CD4-positive, CD25-positive, alpha-beta regulatory T cell (primary cell): ENCODE measurements at places on chromosomes 3 and 15. TPM values are rescaled to one million over a fixed set of nuclear protein-coding genes. Genes with fewer than 3 reads are reported as not detected.

- DNase-seq = no peak
Measured at GRCh38 chr15:31322504-31322903, 4.1 kb upstream of the KLF13 start.

GRCh38 chr3:58025837-58026569 lies 17.8 kb downstream of the FLNB start:
- no peak for DNase-seq

DNA sequence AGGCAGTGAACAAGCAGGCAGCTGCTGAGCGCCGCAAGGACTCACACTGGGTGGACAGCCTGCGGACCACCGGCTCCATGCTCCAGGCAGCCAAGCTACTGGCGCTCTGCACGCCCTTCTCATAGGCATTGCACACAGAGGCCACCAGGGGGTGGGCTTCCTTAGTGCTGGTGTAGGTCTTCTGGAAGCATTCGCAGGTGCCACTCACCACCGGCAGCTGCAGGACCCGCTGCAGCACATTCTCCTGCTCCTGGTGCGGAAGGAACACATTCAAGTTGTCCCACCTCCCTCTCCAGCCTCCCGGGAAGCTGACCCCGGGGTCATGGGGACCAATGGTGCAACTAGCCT lies 6.0 kb downstream of the PLIN1 start:
- DNase-seq = peak; percentile 41

DNA sequence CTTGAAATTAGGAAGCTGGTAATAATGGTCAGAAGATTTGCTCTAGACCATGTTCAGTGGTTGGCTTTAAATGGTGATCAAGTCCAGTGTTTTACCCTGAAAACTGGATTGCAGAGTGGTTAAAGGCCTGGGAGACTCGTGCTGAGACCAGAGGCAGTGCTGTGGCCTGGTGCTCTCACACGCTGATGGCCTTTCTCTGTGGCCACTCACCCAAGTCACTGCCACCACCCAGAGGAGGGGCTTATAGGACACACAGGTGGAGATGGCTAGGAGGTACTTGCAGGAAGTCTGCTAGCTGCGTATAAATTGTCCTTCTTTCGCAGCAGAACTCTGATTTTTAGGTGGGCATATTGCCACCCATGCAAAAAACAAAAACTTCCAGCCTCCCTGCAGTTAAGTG lies 6.2 kb upstream of the EHD4 start:
- no peak for DNase-seq

GRCh38 chr3:192917028-192917403 lies 640 bp downstream of the MB21D2 start:
- peak; percentile 7 for DNase-seq

DNA sequence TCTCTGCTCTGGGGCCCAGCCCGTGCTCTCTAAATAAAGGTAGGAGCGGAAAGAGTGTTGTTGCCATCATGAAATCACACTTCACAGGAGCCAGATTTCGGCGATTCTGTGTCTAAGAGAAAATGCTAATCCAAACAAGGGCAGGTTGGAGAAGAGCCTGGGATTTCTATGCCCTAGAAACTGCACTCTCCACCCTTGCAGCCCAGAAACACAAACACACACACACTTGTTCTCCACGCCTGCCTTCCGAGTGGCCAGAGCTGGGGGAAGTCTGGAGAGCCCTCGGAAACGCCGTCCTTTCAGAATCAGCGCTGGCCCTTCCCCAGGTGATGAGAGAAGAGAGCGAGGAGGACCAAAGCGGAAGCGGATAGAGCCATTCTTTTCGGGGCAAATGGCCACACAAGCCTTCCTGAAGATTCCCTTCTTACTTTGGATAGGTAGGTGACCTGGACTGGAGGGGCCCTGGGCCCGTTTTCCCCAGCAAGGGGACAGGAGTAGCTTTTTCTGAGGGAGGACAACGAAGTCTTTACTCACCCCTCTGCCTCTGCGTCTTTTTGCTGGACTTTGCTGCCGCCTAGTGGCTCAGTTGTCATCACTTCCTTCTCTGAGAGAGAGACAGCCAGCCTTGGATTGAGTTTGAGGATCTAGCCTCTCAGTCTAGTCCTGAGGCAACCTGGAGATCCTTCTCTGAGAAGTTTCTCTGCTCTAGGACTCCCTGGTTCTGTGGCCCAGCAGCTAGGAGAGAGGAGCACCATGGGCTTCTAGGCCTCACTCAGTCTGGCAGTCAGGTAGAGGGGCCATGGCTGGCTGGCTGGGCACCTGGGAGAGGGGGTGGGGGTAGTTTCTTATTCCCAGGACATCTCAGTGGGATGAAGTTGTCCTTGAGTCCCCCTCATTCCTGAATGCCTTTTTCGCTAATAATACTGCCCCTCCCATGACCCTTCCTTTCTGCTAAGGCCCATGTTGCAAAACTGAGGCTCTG lies 37.7 kb downstream of the SENP8 start:
- DNase-seq = peak; percentile 75

DNA sequence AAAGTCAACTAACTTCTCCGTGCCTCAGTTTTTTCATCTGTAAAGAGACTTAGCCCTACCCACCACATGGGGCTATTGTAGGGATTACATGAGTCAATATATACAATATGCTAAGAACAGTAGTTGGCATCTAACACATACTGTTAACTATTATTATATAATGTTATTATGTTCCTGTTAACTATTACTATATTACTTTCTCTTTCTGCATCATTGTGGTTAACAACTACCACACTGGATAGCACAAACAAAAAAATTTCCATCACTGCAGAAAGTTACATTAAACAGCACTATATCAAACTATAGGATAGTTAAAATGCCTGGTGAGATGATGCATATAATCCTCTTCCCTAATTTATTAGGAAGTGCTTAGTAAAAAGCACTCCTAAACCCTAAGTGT lies 23.7 kb downstream of the STAG1 start:
- DNase-seq = no peak

DNA sequence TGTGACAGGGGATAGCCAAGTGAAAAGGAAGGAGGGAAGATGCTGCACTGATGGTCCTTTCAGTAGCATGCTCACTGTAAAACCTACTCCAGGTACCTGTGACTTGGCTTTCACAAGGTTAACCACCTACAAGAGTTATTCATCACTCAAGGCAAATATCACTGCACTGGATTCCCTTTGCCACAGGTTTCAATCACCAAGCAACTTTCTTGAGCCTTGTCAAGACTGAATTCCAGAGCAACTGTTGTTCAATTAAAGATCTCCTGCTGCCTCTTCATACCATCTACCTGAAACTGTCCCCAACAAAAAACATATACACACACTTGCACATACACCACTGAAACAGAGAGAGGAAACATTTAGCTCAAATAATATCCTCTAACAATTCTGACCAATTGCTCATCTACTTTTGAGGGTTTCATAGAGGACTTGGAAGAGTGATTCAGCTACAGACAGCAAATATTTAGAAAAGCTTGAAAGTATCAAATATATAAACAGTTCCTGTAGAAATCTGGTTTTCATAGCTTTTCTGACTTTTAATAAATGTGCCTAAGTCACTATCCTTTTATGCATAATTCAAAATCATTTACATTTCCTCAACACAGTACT lies 6.5 kb downstream of the IGF2BP2 start:
- DNase-seq = no peak

DNA sequence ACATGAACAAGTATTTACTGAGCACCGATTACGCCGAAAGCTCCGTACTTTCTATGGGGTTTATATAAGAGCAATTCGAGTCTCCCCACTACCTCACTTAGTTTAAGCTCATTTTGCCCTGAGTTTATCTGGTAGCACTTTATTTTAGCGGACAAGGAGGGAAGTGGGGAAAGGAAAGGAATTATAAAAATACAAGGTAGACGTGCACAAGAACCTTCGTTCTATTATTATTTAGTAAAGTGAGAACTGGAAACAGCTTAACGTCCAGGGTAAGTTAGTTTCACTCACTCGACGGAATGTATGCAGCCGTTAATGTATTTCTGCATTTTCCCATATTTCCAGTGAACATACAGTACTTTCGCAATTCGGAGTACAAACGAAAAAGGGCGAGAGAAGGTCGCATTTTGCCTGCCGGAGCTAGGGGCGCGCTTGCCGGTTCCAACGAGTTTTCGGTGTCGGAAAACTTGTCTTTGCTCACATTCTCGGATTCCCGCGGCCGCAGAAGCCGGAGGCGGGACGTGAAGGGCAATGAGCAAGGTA lies 1.2 kb upstream of the STT3B start:
- DNase-seq = no peak

DNA sequence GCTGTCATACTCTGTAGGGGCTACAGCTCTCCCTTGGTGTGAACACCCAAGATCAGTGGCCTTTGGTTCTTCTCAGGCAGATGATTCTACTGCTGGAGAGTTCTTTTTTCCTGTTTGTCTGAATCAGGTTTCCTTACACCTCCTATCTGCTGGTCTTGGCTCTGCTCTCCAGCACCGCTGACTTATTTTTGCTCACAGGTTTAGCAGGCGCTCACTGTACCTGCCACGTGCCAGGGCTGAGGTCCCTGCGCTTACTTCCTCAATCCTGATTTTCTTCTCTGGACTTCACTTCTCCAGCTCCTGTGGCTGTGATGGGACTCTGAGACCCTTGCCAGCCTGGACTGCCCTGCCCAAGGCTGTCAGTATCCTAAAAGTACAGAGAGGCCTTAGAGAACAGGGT lies 9.5 kb downstream of the BSN start:
- DNase-seq = no peak

Gene SH3GL3
- not detected for total RNA-seq

Gene PFN2
- 3.3 TPM for total RNA-seq

Gene P3H2
- not detected for total RNA-seq

Gene CGNL1
- not detected for total RNA-seq
